ENCODE measurements at places on chromosomes 5 and 9. TPM values are rescaled to one million over a fixed set of nuclear protein-coding genes. Genes with fewer than 3 reads are reported as not detected.

Gene SIT1
- polyA plus RNA-seq, result 1.0 TPM

Gene CLTB
- polyA plus RNA-seq, result 50.8 TPM

Gene BRD3OS
- 7.5 TPM for polyA plus RNA-seq

Gene NDUFS6
- 72.3 TPM for polyA plus RNA-seq

Gene FAM221B
- polyA plus RNA-seq, result not detected

Measured in adipose tissue (tissue), 3 donors.